ENCODE measurements at places on chromosomes 6 and 20. TPM values are rescaled to one million over a fixed set of nuclear protein-coding genes. Genes with fewer than 3 reads are reported as not detected.

C6orf58 gene
- total RNA-seq, result 0.14 TPM

RAB23 gene
- 7.0 TPM for total RNA-seq

RAD21L1 gene
- total RNA-seq, result not detected

TNNC2 gene
- total RNA-seq, result not detected

IYD gene
- not detected for total RNA-seq

SRXN1 gene
- total RNA-seq, result 327 TPM

PPP1R16B gene
- 0.14 TPM for total RNA-seq
